ENCODE measurements at places on chromosomes 1 and 21. TPM values are rescaled to one million over a fixed set of nuclear protein-coding genes. Genes with fewer than 3 reads are reported as not detected.
A peak's percentile ranks its signal among the peaks of the same experiment; 100 is the strongest.

- H3K36me3 ChIP-seq = peaks cover 24% of the 10 kb centered on the region
- peaks cover 19% of the 10 kb centered on the region for H3K4me1 ChIP-seq
- H3K4me3 ChIP-seq = no peak overlapping the region
Observed at GRCh38 chr1:212864201-212864600, 6.1 kb downstream of the FLVCR1 start.

DNA sequence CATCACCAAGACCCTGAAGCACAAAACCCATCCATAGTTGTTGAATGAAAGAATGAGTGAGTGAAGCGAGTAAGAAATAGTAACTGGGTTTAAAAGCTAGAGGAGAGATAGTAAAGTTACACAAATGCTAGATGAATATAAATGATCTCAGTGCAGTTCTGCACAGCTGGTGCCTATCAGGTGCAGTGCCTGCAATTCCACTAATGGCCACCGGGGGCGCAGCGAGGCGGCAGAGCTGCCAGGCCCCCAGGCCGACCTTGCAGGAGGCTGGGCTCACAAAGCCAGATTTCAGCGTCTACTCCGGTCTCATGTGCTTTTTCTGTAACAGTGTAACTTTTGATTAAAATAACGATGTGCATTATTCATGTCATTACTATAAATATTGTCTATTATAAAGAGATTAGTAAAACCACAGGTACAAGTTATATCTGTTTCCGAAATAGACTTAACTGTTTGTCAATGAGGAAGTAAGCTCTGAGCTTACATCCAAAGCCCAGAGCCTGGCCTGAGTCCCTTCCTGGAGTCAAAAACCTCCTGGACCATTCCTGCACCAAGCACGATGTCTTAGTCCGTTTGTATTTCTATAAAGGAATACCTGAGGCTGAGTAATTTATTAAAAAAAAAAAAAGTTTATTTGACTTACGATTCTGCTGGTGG lies 477.6 kb downstream of the NPHP4 start:
- H3K4me1 ChIP-seq = no peaks in the 10 kb centered on the region
- peaks cover 9% of the 10 kb centered on the region for H3K27me3 ChIP-seq
- no peak overlapping the region for H3K4me3 ChIP-seq
- no peak overlapping the region for H3K27ac ChIP-seq
- DNase-seq = peak; percentile 67

- peak overlapping the region; percentile 91 for H3K27ac ChIP-seq
- H3K4me1 ChIP-seq = peaks cover 55% of the 10 kb centered on the region
- DNase-seq = peak; percentile 57
- no peaks in the 10 kb centered on the region for H3K27me3 ChIP-seq
Observed at GRCh38 chr1:169890761-169891538, 2.7 kb downstream of the SCYL3 start.

- H3K4me3 ChIP-seq = no peak overlapping the region
- H3K36me3 ChIP-seq = no peaks in the 10 kb centered on the region
- DNase-seq = no peak
- H3K4me1 ChIP-seq = peaks cover 14% of the 10 kb centered on the region
Observed at GRCh38 chr1:21794656-21795055, 11.7 kb upstream of the USP48 start.

LRRC38 gene
- total RNA-seq = not detected

RIPK4 gene
- total RNA-seq = not detected

NGF gene
- not detected for total RNA-seq
